Cardiac septum (tissue), 1 donor: ENCODE measurements at places on chromosomes 7 and 10. TPM values are rescaled to one million over a fixed set of nuclear protein-coding genes. Genes with fewer than 3 reads are reported as not detected.

DNA sequence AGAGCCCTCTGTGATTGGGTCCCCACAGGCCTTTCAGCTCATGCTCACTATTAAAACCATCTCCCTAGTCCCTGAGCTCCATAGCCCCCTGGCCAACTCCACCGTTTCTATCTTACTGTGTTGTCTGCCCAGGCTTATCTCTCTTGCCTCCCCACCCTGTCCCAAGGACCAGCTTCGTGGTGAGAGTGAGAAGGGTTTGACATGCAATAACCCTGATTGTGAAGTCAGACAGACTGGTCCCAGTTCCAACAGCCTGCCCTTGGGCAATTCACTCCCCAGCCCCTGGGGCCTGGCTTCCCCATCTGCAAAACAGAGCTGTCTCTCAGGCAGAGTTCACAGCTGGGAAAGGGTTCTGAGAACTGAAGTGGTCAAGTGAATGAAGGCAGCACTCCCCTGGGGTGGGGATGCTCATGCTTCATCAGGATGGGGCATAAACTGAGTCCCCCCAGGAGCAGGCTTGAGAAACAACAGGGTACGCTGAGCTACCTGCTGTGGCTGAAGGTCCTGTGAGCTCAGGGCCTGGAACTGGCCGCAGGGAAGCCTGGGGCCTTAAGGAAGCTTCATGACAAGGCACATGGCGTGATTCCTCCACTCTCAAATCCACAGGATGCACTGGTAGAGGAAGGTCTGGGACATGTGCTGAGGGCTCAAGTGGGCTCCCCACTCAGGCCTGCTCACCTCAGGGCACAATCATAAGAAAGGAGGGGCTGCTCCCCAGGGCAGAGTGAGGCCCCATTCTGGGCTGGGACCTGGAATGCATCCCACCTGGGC, 1.8 kb upstream of the PPIF start:
- DNase-seq, result no peak

GRCh38 chr7:94906065-94906851, 1.1 kb upstream of the PPP1R9A start:
- no peak for DNase-seq

DNA sequence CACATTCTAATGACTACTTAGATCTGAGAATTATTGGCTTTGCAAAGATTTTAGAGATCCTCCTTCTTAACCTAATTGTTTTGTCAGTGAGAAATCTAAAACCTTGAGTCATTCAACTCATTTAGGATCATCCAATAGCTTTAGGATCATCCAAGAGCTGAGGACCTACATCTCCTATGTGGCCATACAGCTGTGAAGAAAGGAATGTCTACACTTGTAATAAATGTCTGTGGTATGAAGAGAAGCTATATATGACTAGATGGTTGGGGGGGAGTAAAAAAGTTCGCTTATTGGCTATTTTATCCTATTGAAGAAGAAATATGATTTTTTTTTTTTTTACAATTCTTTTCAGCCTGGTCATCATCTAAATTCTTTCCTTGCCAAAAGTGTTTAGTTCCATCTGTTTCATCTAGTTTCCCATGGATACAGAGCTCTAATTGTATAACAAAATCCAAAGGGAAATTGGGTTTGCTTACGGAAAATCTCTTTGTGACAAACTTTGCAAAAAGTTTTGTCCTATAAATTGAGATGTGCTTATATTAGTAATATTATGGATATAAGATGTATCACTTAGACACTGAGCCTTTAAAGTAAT, 196.7 kb downstream of the PRKG1 start:
- no peak for DNase-seq

DNA sequence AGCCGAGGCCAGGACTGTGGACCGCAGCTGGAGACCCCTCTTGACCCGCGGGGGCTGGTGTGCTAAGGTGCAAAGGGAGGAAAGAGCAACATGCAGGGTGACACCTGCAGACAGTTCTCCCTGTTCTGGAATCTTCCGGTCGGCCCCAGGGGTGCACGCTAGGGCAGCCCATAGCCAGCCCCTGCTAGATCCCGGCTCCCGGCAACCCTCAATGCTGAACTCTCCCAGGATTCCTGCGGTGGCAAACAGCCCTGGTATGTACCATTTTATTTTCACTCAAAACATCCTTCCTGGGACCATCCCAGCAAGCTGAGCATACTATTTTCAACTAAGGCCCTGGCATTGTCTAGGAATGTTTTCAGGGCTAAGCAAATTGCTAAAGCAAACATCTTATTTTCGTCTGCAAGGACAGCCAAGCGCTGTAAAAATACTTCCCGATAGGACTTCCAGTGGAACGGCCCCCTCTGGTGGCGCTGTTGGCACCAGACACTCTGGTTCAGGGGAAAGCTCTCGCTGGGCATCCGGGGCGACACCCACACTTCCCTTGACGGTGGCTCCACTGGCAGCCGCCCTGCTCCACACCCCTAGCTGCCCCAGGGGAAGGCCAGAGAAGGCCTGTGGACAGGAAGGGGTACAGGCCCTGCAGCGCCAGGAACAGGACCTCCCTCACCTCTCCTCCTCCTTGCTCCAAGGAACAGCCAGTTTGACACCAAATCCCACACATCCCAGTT, 99.4 kb downstream of the CTBP2 start:
- peak; percentile 92 for DNase-seq

DNA sequence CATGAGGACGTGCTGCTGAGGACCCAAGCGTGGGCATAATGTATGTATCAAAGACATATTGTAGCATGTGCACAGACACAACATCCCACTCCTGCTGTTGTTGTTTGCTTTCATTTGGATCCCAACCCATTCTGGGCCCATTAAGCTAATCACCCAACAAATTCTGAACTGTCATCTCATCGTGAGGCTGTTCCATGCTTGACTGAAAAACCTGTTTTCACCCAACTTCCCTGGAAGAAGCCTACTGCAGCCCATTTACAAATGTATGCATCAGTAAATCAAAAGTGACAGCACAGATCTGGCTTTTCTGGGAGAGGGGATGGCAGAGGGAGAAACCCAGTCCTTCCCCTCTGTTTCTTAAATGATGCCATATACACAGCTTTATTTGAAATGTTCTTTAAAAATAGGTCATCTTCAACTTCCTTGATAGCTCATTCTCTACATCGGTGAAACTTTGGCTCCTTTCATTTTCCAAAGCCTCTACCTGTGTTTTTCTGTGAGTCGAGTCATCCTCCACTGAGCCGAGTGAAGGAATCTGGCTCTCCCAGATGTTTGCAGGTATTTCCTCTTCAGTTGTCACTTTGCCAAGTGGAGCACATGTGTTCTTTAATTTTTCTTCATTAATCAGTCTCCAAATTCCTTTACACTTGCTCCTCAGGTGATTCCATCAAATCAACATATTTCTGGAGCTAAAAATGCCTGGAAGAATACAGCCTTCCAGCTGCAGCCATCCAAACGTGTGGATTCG, 151.8 kb downstream of the CHN2 start:
- DNase-seq, result no peak

DNA sequence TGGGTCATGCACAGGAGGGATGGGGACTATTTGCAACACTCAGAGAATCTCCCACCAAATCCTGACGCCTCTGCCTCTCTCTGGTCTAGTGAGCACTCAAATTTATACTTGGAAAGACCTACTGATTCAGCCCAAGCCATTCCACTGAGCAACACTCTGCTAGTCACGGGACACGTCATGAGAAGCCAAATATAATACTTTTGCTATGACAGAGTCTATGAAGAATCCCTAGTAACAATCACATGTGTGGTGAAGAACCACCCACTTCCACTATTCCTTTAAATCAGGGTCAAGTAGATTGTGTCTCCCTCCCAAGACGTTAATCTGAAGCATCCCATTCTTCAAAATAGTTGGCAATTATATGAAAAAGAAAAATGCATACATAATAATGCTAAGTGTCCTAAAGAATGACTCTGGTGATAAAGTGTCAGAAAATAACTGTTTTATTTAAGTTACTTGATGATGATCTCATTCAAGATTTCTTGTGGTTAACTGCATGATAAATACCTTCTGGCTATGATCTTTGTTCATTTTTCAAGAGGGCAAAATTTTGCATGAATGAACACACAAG, 28.5 kb downstream of the CHCHD3 start:
- DNase-seq, result no peak

DNA sequence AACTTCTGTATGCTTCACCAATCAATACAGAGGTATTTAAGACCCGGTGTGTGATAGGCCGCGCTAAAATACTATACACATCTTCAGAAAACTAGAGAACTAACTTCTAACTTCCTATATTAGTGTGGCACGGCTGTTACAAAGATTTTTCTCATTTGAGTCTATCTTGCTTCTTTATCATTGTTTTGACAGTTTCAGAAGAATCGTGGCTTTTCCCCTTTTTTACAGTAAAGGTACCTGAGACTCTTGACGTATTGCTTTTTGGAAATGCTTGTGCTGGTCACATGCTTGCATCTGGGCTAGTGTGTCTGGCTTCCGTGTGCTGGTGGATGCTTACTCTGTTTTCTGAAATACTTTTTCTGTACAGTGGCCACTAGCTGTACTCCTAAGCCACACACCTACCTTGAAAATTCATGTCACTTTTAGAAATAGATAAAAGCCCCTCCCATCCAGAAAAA, 12.7 kb downstream of the IKZF1 start:
- no peak for DNase-seq

- no peak for DNase-seq
These were observed 1.1 kb upstream of the LARP4B start for GRCh38 chr10:932589-932988.

- no peak for DNase-seq
These were observed 64.9 kb downstream of the GTF2IRD1 start for GRCh38 chr7:74518654-74519053.

DNA sequence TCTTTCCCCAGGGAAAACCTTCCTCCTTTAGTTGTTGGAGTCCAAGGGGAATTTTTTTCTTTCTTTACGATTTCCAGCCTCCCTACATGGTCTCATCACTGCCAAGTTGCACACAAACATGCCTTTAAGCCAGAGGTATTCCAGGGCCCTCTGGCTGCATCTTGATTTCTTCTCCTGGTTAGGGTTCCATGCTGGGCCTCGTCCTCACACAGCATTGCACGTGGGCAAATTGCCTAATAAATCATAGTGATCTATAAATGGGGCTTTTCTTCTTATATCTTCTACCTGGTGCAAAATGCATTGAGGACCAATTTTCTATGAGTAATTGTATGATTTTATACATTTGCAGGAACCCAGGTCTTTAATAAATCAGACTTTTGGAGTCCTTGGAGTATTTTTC, 284.2 kb downstream of the C7orf25 start:
- no peak for DNase-seq

GRCh38 chr10:1662438-1663025, 74.8 kb downstream of the ADARB2 start:
- DNase-seq, result no peak

DNA sequence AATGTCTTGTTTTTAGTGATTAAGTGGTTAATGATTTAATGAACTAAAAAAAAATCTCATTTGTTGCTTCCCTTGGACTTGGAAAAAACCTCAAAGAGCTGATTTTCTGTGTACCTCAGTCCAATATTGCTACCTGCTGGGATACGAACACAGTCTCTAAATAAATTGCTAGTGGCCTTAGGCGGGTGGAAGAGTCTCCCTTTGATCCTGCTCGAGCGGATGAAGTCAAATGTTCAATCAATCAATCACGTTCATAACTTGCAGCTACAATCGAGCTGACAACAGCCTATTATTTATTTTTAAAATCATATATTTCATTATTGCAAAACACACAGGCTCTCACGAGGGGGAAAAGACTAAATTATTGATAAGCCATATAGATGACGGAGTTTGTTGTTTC, 57.3 kb upstream of the HABP2 start:
- no peak for DNase-seq

GNAT3 gene
- not detected for total RNA-seq

KAT6B gene
- 47.5 TPM for total RNA-seq

SORBS1 gene
- 1,045 TPM for total RNA-seq

CREB5 gene
- total RNA-seq, result 43.1 TPM

DDC gene
- not detected for total RNA-seq

OR6V1 gene
- total RNA-seq, result not detected

TMEM196 gene
- not detected for total RNA-seq

SSC4D gene
- 0.51 TPM for total RNA-seq

CLRN3 gene
- total RNA-seq, result not detected
